ENCODE measurements at places on chromosomes 4 and X. TPM values are rescaled to one million over a fixed set of nuclear protein-coding genes. Genes with fewer than 3 reads are reported as not detected.

WAS gene
- total RNA-seq = 1.0 TPM

VEGFC gene
- 6.8 TPM for total RNA-seq

FAM47A gene
- not detected for total RNA-seq

SHOX gene
- total RNA-seq = 3.1 TPM

ABCB7 gene
- 25.6 TPM for total RNA-seq

SPIN2A gene
- 3.7 TPM for total RNA-seq

CXCL11 gene
- total RNA-seq = 0.52 TPM

DAPP1 gene
- total RNA-seq = 1.6 TPM

USP17L11 gene
- total RNA-seq = not detected

CLDN22 gene
- not detected for total RNA-seq
